ENCODE measurements at places on chromosomes 12 and 14.
A peak's percentile ranks its signal among the peaks of the same experiment; 100 is the strongest.

GRCh38 chr12:12527820-12528296 lies 34.8 kb downstream of the DUSP16 start:
- DNase-seq, result no peak

GRCh38 chr12:93827669-93828068 lies 150.5 kb downstream of the CRADD start:
- DNase-seq, result no peak

GRCh38 chr14:23209651-23210423 lies 26.4 kb upstream of the SLC7A8 start:
- DNase-seq, result peak; percentile 22

DNA sequence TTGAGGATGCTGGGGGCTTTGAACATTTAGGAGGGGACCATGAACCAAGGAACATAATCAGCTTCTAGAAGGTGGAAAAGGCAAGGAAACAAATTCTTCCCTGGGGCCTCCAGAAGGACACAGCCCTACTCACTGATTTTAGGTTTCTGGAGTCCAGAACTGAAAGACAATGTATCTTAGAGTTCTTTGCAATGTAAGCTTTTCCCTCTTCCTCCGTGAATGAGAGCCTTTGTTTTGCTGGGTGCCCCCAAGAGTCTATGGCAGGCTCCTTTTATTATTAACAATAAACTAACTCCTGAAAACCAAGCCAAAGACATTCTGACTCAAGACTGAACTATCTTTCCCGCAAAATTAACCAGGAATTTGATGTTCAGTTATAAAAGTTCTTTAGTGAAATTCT lies 204.1 kb downstream of the STXBP6 start:
- no peak for DNase-seq

DNA sequence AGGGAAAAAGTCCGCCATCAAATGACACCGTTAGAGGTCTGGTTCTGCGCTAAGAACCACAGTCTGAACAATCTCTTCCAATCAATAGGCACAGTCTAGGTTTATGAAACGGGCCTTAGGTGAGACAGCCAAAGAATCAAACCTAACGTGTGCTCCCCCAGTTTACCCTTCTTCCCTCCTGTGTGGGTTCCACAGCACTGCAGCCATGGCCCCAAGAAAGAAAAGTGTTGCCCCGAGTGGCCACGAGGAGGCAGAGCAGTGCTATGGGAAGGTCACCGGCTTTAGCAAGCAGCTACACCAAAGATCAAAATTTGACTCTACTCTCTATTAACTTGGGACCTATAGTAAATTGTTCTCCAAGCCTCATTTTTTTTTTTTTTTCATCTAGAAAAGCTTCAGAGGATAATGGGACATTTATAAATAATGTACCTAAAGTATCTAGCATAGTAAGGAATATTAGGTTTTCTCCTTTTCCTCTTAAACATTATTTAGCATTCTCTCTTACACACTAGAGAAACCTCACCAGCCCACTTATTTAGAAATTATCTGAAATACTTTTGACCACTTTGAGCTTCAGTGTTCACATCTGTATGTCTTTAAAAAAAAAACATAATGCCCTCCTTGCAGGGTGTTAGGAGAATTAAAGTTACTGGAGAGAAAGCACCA lies 70.2 kb upstream of the GPHB5 start:
- DNase-seq, result peak; percentile 13

DNA sequence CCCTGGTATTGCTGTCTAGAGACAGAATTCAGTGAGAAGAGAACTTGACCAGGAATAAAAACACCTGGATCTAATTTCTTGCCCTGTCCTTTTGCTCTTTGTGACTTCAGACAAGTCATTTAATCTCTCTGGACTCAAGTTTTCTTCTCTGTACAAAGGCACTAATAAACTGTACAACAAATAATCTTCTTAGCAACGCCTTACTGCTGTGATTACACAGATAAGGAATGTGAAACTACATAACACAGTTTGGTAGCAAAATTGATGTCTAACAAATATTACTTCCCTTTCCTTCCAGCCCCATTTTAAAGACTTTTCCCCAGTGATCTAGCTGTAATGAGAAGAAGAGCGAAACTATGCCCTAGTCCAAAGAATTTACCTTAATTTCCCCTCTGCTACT lies 69.3 kb downstream of the BCAT1 start:
- DNase-seq, result no peak

Measured in astrocyte (in vitro differentiated cells and primary cell).